HuH-7.5 (cell line): ENCODE measurements at places on chromosomes 12 and 14.

- DNase-seq = no peak
Measured at GRCh38 chr12:18135509-18135908, 45.5 kb upstream of the RERGL start.

GRCh38 chr12:9721394-9722092 lies 11.4 kb downstream of the CLECL1 start:
- DNase-seq = no peak

GRCh38 chr12:68400226-68400829 lies 68.2 kb upstream of the MDM1 start:
- DNase-seq = no peak

DNA sequence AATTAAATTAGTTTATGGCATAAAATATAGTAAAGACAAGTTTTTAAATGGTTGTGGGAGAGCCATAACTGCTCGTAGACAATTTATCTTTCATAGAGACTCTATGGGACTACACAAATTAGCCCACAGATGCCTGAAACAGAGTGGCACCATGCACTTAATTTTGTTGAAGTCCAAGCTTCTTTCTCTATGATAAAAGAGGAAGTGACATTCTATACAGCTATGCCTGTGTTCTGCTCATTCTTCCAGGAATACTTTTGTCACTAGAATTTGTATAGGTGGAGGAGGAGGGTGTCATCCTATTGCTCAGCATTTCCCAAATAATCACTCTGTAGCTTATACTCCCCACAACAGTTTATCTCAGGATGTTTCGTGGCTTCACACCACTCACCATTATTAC lies 43.7 kb upstream of the KICS2 start:
- no peak for DNase-seq

DNA sequence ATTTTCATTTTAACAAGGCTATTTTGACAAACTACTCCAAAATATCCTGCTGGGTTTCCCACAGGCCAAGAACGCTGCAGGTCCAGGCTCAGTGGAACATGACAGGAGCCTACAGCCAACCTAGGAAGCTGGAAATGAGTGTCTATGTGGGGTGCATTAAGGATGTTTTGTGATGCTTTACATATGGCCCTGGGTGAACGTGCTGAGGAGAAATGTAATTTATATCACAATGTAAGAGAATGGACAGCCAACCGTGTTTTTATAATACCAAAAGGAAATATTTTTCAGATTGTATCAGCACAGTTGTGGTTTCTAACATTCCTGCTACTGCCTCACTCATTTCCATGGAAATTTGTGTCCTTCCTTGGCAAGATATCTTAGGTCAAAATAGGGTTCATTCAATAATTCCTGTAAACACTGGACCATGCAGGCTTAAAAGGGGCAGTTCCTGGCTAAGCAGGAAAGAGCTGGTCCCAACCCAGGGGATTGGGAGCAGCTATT lies 51.5 kb downstream of the ST8SIA1 start:
- DNase-seq = no peak

DNA sequence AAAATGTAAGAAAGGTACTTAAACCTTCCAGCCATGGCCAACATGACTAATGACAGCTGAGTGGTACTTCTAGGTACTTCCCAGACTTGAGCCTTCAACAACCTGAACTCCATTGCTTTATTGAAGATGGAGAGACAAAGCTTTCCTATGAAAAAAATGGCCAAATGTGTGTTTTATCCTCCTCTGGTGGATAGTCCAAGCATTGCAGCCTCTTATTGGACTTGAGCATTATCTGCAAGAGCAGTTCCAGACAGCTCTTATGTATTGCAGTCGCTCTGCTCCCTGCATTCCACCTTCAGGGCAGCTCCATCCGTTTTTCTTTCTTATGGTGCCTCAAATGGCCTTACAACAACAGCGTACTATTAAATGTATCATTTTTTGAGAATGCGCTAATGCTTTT lies 588.2 kb downstream of the NRXN3 start:
- DNase-seq = no peak

DNA sequence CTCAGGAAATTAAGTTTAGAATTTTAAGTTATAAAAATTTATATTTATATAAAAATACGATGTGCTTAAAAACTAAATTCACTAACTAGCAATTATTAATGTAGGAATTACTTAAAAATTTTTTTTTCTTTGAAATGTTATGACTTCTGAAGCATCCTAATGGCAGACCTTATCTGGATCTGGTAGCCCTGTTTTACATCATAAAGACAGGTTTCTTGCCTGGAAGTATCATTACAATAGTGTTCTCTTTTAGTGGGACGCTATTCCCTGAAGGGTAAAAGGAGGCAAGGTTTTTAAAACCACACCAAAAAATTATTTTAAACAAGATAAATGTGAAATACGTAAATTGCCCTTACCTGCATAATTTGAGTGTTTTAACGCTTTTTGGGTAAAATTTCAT lies 2.1 kb downstream of the WDR20 start:
- DNase-seq = no peak

- DNase-seq = no peak
Measured at GRCh38 chr12:78864870-78865463, 393 bp downstream of the SYT1 start.

DNA sequence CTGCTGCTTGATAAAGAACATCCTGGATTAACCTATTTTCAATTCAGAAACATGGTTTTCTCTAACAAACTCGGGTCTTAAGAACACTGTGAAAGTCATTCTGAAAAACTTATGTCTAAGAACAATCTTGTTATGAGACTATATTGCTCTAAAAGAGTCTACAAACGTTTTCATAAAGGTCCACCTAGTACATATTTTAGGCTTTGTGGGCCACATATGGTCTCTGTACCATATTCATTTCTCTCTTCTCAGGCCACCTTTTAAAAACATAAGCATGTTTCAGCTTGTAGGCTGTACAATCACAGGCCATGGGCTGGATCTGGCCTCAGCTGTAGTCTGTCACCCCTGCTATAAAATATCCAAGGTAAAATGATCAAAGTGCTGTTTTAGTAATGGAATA lies 39.9 kb downstream of the PPP4R3A start:
- DNase-seq = no peak

GRCh38 chr14:91997492-91997891 lies 42.4 kb downstream of the TRIP11 start:
- no peak for DNase-seq

GRCh38 chr14:66163023-66163422 lies 323.1 kb upstream of the CCDC196 start:
- no peak for DNase-seq

DNA sequence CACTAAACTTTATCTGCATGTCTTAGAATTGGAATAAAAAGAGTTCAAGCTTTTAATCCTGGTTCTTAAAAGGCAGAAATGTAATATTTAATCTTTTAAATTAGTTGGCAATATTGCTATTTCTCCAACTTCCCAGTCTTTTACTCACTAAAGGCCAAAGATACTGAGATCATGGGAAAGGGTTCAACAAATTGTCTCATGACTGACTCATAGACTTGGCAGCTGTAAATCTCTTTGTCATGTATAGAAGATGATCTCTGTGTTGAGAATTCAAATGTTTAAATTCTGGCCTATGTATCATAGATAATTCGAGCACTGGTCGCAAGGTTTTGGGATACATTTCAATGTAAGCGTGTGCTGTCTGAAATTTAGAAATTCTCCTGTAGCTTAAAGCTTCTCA lies 40.1 kb upstream of the STRAP start:
- no peak for DNase-seq

GRCh38 chr12:627863-628741 lies 35.1 kb downstream of the NINJ2 start:
- peak; percentile 81 for DNase-seq

- no peak for DNase-seq
Measured at GRCh38 chr12:726281-727140, 25.9 kb upstream of the WNK1 start.

DNA sequence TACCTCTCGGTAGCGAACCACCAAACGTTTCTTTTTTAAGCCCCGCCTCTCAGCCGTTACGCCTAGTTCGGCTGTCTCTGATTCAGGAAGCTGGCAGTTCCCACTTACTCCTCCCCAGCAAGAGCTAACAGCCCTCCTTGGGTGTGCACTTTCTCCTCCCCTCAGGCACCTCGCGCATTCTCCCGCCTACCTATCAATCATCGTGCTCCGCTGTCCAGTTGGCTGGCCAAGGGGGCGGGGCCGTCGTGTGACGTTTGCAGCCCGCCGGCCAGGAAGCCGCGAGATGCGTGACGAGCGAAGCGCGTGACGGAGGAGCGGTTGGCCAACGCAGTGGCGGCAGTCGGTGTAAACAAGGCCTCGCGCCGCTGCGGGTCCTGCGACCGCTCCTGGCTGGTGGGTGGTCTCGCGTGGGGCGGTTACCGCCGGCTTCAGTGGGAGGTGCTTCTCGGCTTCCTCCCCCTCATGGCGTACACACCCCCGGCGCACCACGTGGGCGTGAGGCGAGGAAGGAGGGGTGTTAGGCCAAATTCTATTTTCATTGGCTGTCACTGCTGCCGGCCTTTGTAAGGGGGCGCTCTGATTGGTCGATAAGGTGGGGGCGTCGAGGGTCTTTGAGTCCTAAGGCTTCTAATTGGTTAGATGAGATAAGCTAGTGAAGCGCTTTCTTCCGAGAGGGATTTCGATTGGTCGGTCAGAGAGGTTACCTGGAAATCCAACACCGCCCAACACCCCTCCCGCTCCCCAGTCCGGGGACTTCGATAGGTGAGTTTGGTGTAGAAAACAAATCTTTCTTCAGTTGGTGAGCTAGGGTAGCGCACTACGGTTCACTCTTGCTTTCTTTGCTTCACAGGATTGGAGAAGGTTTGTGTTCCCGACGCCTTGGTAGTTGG lies at the start of the genes DCAF11 and NRL:
TSS of gene DCAF11 (plus strand) at position 246 of the 890 bp plus-strand sequence. CDS start 818 bp downstream, outside the sequence.
TSS of gene NRL (minus strand) at position 418 of the 890 bp plus-strand sequence. CDS start 32,101 bp downstream, outside the sequence.
- peak; percentile 96 for DNase-seq

GRCh38 chr12:85466890-85467289 lies 186.9 kb downstream of the ALX1 start:
- DNase-seq = no peak

DNA sequence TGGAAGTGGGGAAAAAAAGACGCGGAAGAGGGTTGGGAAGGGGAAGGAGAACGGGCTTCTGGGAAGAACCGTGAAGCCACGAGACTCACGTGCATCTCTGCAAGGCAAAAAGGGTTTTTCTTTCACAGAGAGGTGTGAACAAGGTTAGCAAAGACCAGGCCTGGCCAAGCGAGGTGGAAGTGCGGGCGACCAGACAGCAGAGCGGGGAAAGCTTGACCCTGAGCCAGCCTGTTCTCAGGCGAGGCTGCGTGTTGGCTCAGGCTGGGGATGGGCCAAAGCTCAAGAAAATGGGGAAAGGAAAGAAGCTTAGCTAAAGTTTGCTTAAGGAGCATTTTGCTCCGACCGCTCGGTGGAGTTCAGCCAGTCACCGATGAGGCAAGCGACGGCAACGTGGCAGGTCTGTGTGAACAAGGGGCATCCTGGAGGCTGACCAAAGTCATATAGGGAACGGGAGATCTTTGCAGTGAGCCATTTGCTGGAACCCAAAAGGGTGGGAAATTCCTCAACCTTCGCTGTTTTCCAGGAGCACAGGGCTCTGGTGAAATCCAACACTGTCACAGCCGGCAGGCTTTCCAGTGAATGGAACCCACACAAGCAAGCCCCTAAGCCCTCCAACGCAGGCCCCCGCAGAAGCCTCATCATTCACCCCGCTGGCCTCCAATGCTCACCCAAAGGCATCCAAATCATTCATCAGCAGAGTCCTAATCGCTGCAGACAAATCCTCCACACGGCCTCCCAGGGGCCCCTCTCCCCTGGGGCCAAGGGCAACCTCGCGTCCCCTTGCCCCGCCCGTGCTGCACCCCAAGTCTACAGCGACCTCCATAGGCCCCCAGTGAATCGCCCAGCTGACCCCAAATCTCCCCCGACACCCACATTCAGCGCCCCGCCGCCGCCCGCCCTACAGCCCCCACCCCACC lies 754 bp downstream of the ZNF605 start:
- peak; percentile 6 for DNase-seq

DNA sequence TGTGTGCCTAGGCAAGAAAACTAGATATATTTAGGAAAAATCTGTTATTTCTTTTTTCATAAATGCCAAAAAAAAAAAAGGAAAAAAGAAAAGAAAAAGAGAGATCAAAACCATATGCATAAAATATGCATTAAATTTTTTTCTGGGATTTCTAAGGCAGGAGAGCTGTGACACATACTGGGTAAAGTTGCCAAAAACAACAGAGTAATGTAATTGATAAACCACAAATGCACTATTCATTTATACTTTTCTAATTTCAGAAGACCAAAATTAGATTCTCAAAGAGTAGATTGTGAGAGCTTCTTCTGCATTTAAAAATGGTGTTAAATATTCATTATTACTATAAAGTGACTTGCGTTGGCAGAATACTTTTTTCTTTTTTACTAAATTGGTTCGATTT lies 673.8 kb upstream of the MGAT4C start:
- DNase-seq = no peak

DNA sequence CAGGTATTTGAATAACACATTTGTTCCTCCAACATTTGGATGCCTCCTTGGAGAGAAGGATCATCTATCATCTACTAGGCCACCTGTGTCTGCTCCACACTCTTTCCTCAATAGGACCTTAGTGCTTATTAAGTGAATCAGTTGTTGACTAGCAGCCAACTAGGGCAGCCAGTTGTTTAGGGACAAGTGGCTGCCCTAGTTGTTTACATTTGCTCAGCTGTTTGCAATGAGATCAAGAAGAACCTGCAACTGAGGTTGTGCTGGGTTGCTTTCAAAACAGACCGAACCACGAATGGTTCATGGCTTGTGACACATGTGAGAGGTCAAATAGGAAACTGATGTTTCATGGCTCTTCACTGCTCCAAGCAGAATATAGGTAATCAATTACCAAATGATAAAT lies 53.8 kb downstream of the TMCC3 start:
- DNase-seq = no peak

DNA sequence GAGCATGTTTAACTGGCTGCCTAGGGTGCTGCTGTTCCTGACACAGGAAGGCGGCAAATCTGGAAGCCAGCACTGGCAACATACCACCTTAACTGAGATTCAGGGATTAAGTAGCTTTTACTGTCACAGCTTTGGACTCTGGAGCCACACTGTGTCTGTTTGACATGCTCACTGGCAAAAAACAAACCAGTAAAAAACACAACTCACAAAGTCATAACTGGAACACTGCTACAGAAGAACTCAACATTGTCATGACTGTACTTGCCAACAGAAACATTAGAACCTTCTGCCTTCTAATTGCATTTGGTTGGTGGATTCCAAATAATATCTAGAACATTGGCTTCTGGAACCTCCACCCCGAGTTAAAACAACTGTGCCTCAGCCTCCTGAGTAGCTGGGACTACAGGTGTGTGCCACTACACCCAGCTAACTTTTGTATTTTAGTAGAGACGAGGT lies 117.6 kb downstream of the TTC6 start:
- no peak for DNase-seq

- no peak for DNase-seq
Measured at GRCh38 chr14:49056021-49056420, 530.2 kb downstream of the RPS29 start.

GRCh38 chr12:99192489-99192888 lies 455.1 kb upstream of the GARIN6 start:
- DNase-seq = no peak
